ENCODE measurements at places on chromosomes 4 and X.

DNA sequence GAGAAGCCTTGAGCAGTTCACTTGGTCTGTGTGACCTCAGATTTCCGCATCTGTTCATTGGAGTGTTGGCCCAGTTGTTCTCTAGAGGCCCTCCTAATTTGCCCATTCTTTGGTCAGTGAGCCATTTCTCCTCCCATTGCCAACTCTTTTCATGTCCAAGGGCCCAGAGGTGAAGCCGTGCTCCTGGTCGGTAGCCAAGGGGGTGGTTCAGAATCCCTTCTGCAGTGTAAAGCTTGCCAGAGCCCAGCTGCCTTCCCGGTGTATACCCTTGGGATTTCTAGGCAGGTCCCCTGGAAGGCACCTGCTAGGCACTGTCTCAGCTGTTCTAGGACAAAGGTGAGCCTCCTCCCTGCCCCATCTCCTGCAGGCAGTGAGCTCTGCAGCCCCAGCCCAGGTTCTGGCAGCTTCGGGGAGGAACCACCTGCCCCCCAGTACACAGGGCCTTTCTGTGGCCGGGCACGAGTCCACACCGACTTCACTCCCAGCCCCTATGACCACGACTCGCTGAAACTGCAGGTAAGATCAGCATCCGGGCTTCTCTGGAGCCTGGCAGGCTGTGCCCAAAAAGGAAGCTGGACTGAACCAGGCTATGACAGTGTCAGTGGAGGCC, 12.3 kb downstream of the SASH3 start:
- no peak for DNase-seq

DNA sequence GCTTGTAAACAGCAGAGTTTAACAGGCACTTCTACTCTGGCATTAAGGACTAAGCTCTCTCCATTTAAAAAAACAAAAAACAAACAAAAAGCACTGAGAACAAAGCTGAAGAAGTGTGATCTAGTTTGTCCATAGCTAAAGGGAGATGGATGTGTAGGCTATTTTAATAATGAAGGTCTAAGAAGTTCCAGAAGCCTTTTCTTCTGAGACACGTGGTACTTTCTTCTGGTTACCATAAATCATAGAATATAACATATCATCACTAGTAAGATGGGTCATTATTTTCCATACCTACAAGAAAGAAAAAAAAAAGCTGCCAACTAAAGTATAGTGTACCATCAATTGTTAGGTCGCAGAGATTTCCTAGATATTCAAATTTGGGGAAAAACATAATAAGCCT, 722 bp upstream of the NBDY start:
- DNase-seq: no peak

DNA sequence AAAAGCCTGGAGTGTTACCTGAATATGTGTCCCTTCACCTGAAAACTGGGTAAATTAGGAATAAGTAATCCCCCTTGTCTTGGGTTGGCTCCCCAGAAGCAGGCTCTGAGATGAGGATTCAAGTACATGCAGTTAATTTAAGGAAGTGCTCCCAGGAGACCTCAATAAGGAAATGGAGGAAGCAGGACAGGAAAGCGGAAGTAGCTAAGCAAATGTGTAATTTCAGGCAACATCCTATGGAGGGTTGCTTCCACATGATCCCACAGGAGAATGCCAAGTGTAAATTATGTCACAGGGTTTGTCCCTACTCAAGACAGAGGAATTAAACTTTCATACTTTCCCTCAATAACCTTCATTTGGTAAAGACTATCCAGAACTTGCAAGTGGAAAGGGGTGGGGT, 48.1 kb upstream of the ARHGEF6 start:
- DNase-seq: no peak

- DNase-seq: no peak
Measured at GRCh38 chr4:18529482-18529881, 507.9 kb upstream of the LCORL start.

GRCh38 chrX:53441531-53442321, 7.6 kb upstream of the HSD17B10 start:
- peak; percentile 69 for DNase-seq

DNA sequence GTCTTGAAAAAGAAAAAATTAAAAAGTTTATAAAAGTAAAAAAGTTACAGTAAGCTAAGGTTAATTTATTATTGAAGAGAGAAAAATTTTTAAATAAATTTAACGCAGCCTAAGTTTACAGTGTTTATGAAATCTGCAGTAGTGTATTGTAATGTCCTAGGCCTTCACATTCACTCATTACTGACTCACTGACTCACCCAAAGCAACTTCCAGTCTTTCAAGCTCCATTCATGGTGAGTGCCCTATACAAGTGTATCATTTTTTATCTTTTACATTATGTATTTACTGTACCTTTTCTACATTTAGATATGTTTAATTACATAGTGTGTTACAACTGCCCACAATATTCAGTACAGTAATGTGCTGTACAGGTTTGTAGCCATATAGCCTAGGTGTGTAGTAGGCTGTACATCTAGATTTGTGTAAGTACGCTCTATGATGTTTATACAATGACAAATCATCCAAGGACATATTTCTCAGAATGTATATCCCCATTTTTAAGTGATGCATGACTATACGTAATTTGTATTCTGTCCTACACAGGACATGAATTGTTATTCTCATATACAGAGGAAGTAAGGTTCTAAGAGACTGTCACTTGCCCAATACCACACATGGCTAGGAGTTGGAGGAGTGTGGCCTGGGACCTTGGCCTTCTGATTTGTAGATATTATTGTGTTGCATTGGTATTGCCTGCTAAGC, 19.5 kb upstream of the PDCL2 start:
- no peak for DNase-seq

GRCh38 chr4:954211-955020, 19.0 kb downstream of the DGKQ start:
- DNase-seq: no peak

DNA sequence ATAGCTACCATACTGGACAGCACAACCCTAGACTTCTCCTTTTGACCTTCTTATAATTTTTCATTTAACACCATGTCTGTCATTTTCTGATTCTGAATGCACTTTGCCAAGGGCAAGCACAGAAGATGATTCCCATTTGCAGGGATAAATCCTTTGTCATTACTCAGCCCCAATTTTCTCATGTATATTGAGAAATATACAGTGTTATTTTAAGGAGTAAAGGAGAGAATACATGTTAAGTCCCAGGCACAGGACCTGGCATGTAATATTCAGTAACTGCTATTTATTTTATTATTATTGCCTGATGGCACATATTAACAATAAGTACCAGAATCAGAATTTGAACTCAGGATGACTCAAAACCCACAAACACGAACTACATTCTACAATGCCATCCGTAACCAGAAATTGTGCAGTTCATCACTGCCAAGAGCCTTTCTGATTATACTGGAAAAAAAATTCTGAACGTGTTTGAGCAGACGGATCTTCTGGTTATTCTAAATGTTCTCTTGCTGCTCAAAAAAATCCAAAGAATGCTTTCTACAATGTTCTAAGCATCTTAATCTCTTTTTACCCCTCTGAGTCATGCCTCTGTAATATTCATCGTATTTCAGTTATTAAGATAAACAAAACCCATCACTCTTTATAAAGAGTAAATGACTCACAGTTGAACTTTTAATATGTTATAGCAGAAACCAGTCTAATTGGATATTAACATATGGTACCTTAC, 170.0 kb downstream of the MID1 start:
- DNase-seq: no peak

DNA sequence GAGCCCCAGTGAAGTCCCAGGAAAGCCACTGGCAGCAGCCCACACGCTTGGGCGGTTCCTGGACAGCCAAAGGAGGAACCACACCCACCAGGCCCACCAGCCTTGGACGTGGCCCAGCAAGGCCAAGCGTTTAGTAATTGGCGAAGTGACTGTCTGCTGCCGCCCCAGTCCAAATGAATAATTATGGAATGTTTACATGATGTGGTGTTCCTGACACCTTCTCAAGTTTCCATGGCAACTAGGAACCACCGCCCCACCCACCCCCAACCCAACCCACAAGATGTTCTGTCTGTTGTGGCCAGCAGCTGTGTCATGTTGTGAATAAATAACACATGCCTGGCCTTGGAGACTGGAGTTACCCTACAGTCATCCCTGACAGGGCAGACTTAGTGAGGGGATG, 22.3 kb downstream of the APLN start:
- DNase-seq: no peak

- DNase-seq: no peak
Measured at GRCh38 chr4:182384631-182385091, 141.5 kb downstream of the TENM3 start.

DNA sequence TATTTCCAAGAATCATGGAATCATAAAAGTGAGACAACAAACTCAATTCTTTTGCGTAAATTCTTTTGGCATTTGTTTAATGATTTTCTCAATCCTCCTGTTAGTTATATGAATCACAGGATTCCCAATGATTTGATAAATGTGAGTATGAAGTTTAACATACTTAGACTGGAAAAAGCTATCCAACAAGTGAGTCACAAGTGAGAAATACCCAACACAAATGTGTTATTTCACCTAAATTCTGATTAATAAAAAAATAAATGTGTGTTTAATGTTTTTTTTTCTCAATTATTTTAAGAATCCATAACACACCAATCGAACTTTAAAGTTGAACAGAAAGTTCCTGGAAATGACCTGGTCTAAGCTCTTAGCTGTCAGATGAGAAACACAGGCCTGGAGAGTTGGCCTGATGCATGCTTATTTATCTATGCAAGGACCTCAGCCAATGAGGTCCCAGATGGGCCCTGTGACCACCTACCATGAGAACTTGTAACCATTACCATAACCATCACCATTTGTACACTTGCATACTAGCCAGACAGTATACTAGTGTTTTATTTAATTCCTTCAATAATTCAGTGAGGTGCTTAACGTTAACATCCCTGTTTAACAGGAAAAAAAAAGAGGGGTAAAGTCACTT, 386.7 kb downstream of the SPRY1 start:
- no peak for DNase-seq

DNA sequence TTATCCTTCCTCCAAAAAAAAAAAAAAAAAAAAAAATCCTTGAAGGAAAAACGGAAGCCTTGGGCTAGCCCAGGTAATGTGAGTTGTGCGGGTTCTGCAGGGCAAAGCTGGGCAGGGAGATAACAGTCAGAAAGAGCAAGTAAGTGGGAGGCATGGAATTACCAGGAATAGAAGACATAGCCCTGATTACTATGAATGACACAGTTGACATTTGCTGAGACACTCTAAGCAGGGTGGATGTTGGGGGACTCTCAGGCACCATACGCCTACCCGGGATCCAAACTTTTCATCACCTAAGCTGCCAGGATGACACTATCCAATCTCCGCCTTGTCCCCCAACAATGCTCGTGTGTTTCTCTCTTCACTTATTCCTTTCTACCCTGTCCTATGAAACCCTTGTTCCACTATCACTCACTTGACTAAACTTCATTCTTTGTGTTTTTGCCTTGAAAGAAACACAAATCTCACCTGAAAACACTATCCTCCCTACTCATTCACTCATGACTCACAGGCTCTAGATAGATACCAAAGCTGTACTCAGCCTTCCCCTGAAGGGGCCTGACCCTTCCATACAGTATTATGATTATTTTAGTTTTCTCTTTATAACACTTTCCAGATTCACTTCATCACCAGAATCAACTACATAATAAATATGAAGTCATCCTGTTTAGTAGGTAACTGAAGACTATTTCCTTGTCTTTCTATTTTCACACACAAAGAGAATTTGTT, 158.4 kb downstream of the INPP4B start:
- DNase-seq: no peak

- no peak for DNase-seq
Measured at GRCh38 chr4:168717847-168718246, 221.0 kb downstream of the PALLD start.

GRCh38 chr4:78652282-78652876, 100.8 kb downstream of the ANXA3 start:
- DNase-seq: no peak

- no peak for DNase-seq
Measured at GRCh38 chr4:8025668-8026067, 86.0 kb upstream of the AFAP1 start.

GRCh38 chr4:96691521-96691920, 851.6 kb downstream of the PDHA2 start:
- no peak for DNase-seq

- DNase-seq: no peak
Measured at GRCh38 chr4:175470131-175470530, 341.9 kb downstream of the GPM6A start.

DNA sequence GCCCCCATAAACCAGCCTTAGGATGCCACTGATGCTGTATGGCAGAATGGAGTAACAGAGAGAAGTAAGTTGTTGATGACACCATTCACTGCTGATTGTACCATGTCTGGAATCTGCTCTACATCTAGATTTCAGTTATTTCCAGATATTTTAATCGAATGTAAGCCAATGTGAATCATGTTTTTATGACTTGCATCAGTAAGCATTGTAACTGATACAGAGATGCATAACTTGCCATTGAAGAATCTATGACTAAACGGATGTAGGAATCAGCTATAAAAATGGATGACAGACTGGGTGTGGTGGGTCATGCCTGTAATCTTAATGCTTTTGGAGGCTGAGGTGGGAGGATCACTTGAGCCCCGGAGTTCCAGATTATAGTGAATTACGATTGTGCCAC, 161.0 kb upstream of the GATB start:
- no peak for DNase-seq

DNA sequence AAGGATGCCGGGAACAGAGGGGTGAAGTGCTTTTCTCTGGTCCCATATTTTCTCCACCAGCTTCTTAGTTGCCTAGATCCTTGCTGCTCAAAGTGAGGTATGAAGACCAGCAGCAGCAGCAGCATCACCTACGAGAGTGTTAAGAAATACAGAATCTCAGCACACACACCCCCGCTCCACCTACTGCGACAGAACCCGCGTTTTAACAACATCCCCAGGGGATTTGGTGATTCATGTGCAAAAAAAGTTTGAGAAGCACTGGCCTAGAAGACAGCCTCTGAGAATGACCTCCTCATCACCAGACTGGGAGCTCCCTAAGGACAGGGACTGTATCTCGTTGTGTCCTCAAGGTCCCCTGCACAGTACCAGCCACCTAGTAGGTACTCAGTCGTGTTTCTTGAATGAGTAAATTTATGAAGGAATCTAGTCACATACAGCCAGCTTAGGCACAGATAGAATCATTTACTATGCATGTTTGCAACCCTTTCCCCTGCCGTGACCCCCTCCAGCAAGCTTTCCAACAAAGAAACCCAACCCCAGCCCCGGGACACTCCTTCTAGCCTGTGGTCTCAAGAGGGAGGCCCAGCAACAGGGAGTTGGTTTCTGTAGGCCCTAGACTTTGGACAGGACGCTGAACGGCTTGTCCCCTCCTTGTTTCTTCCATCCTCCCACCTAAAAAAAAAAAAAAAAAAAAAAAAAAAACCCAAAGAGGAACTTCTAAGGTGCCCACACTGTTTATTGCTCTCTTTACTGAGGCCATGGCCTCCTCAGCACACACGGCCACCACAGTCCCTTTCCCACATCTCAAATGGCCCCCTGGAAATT, 21.5 kb downstream of the RTL5 start:
- DNase-seq: no peak

DNA sequence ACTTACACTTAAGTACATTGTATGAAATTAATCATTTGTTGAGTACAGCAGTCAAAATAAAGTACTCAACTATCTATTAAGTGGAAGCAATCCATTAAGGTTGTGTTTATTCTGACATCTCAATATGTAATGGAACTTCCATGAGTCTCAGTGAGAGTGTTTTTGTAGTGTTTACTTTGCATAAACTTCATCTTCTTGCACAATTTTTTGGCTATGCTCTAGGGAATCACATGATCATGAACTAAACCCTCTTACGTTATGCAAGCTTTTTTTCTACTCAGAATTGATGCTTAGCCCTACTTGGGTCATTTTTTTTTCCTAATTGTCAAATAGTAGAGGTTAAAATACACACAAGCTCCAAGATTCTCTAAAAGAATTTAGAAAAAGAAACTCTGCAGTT, 21.1 kb upstream of the PIGA start:
- DNase-seq: no peak
